ENCODE measurements at places on chromosomes 3 and 15.

GRCh38 chr15:73924171-73924921 lies 1.9 kb upstream of the LOXL1 start:
- no peak for DNase-seq

GRCh38 chr3:51879937-51880336 lies 4.5 kb upstream of the IQCF5 start:
- DNase-seq: no peak

GRCh38 chr3:53473422-53473821 lies 21.0 kb upstream of the CACNA1D start:
- DNase-seq: no peak

GRCh38 chr15:81056304-81056703 lies 55.6 kb downstream of the TLNRD1 start:
- no peak for DNase-seq

GRCh38 chr3:141081141-141081795 lies 30.1 kb downstream of the SPSB4 start:
- no peak for DNase-seq

DNA sequence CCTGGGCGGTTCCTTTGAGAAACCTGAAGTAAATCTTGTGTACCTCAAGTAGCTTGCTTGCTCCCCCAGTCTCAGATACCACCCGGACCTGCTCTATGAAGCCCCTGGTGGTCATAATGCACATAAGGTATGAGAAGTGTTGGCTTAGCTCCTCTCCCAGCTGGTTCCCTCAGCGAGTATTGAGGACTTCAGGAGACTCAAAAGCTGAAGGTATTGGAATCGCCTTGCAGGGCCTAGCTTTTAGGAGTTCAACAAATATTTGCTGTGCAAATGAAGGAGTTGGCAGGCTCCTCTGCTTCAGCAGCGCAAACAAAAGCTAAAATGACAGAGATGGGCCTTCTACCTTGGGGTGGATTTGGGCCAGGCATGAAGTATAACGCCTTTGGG lies 1.7 kb downstream of the CMTM8 start:
- DNase-seq: peak; percentile 80

DNA sequence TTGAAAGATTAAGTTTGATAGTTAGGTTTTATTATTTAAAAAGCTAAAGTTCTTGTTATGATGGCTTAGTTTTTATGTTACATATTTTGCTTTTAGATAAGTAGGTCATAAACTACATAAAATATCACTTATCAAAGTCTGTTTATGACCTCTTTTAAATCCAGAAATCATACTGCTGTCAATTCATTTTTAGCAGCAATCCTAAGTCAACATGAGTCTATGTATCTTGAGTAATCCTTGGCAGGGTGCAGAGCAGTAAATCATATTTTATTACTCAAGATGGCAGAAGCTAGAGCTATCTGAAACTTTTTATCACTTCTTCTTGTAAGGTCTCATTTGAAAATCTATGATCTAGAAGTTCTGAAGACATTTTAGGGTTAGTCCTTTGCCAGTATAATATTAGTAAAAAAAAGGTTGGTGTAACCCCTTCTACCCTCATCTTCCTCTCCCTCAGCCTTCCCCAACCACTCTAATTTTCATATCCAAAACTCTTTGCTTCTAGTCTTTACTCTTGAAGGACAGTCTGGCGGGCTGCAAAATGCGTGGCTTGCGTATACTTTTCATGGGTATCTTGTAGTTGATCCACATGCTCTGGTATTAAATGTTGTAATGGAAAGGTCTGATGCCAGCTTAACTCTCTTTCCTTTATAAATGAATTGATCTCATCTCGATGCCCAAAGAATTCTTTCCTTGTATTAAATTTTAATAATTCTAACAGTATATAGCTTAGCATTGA lies 134.0 kb upstream of the THRB start:
- no peak for DNase-seq

DNA sequence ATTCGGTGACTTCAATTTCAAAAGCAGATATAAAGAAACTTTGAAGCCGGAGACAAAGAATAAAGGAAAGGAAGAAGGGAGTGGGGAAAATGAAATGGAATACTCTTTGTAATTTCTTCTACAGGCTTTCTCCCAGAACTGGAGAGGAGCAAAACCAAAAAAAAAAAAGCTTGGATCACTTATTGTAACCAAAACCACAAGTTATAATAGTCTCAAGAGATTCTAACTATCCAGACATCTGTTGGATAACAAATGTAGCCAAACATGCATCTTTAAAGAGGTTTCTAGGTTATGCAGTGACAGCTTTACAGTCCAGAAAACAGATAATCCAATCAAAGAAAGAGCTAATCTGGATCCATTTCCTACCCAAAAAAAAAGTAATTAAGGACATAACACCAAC lies 36.2 kb downstream of the VGLL3 start:
- DNase-seq: no peak

DNA sequence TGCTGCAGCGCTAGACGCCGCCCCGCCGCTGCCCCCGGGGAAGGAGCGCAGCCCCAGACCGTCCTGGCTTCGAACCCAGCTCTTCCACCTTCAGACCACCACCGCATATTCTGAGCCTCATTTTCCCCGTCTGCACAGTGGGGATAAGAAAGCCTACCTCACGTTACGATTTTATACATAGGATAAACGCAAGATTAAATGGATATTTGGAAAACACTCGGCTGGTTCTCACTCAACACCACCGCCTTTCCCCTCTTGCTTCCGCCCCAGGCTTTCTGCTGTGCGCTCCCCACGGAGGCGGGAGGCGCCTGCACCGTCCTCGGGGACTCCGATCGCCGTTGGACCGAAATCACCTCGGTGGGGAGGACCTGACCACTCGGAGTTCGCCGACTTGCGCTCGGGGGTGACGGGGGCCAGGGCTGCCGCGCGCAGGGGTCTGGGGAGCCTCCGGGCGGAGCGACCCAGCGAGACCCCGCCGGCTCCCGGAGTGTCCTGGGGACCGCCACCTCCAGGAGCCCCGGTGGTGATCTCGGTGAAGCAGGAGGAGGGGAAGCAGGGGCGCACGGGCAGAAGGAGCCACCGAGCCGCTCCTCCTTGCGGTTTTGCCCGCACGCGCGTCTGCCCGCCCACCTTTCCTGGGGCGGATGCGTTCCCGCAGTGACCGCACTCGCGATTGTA lies 4.0 kb downstream of the FBXL22 start:
- no peak for DNase-seq

DNA sequence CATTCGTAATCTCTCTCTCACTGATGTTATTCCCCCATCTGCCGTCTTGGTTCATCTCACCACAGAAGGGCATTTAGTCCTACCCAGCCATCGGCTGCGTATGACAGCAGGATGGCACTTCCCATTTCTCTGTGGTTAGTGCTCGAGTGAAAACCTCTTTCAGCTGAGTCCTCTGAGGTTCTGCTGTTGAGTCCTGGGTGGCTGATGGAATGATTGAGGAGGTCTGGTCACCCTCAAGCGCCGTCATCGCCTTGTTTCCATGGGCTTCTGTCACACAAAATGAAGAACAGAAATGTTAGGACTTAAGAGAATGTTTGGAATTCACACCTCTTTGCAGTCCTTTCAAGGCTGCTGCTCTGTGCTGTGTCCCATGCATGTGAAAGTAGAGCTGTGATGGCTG lies 9.4 kb upstream of the SACM1L start:
- peak; percentile 83 for DNase-seq

GRCh38 chr3:126135071-126135405 lies 45.3 kb downstream of the ALDH1L1 start:
- no peak for DNase-seq

DNA sequence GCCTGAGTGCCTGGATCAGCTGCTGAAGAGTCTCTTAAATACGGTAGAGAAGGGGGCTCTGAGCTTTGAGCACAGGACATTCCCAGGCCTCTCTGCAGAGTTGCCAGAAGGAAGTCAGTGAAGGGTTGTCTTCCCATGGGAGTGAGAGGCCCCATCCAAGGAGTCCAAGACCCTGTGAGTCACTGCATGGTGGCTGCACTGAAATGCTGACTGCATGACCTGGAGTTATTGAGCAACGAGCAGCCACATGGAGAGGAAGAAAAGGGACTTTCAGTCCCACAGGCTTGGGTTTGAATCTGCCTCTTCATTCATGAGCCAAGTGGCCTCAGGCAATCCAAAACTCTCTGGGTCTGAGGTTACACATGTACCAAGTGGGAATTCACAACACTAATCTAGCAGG lies 69.6 kb upstream of the RASGRF1 start:
- DNase-seq: no peak

DNA sequence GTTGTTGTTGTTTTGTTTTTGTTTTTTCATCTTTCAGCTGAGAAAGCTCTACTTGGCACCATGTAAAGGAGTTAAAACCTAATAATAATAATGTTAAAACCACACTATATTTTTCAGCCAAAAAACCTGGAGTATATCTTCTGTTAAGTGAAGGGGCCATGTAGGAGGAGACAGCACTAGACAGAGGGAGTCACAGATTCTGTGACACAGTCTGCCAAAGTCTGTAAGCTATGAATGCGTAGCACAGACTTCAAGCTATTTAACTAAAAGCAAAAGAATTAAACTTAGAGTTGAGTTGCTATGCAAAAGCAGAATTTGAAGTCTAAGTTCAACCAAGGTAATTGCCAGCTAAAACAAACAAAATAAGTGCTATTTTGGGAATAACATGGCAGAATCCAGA lies 296.0 kb upstream of the COL8A1 start:
- no peak for DNase-seq
